ENCODE measurements at places on chromosomes 7 and 10.

DNA sequence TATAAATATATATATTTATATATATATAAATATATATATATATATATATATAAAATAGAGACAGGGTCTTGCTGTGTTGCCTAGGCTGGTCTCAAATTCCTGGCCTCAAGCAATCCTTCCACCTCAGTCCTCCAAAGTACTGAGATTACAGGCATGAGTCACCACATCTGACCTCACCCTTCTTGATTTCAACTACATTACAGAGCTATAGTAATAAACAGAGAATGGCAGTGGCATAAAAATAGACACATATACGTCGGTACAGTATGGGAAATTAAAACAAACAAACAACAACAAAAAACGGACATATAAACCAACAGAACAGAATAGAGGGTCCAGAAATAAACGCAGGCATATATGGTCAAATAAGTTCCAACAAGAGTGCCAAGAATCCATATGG lies 77.6 kb upstream of the PPP1R3A start:
- no peak for DNase-seq

GRCh38 chr7:101598422-101598985 lies 30.6 kb downstream of the MYL10 start:
- no peak for DNase-seq

DNA sequence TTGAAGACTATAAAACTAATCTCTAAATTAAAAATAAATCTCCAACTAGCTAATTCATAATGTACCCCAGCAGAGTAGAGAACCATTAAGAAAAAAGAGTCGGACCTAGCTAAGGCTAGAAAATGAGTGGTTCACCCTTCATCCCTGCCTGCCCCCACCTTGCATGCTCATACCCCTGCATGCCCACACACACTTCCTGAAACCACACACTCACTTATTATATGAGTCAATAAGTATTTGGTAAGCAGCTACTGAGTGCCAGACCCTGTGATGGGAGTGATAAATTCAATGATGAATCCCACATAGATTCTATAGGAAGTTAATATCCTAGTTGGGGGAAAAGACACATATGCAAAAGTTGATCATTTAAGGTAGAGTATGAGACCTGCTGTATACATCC lies 152.9 kb upstream of the INHBA start:
- DNase-seq: no peak

DNA sequence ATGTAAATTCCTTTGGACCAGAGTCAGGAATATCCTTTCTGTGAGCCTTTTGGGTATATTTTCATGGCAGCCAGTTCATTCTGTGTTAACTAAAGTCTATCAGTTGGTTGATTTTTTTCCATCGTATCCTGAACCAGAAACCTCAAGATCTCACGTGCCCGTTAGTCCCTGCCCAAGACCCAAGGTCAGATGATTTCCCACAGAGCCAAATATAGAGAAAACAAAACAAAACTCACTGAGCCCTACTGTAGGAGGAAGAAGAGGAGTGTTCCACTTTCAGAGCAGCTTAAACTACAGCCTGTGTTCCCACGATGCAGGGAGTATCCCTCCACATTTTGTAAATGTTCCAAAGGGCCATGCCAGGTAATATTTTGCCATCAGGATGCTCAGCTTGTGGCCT lies 96.0 kb upstream of the ADO start:
- DNase-seq: no peak

DNA sequence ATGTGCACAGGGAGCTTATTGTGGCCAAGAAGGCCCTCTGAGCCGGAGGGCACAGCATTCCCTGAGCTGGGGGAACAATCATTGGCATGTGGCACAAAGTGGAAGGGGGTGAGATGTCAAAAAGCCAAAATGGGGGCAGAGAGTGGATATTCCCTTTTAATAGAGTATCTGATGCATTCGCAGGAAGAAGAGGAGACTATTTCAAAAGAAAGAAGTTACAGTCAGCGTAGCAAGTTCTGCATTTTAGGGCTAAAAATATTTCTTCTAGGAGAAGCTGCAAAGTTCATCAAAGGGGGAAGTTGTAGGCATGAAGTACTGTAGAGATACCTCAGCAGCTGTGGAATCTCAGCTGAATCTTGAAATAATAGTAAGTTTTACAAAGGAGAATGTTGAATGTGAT lies 136.0 kb upstream of the WDR11 start:
- DNase-seq: no peak

DNA sequence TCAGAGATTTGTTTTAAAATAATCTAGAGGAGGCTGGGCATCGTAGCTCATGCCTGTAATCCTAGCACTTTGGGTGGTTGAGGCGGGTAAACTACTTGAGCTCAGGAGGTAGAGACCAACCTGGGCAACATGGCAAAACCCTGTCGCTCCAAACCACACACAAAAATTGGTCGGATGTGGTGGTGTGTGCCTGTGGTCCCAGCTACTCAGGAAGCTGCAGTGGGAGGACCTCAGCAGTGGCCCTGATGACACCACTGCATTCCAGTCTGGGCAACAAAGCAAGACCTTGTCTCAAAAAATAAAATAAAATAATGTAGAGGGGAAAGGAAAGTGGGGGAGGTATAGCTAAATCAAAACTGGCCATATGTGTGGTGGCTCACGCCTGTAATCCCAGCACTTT lies 13.9 kb upstream of the PPP3CB start:
- no peak for DNase-seq

GRCh38 chr7:68547799-68548198 lies 1050.5 kb upstream of the AUTS2 start:
- no peak for DNase-seq

- no peak for DNase-seq
Observed at GRCh38 chr7:17010637-17011300, 129.0 kb upstream of the AGR3 start.

DNA sequence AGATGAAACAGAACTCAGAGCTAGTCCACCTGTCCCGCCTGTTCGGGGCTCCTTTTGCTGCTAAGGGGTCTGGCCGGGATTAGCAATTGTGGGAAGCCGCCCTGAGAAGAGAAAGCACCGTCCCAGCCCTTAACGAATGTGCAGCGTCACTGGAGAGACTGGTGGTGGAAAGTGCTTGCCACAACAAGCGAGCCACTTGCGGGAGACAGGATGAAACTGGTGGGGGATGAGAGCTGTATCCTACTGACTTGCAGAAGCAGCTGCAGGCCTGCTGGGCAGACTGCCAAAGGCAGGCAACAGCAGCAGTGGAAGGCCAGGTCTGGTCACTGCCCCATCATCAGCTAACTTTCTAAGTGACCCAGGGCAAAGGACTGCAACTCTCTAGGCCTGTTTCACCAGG lies 95.4 kb downstream of the FAM53B start:
- no peak for DNase-seq

- DNase-seq: no peak
Observed at GRCh38 chr10:24561453-24561852, 162.2 kb downstream of the ARHGAP21 start.

- DNase-seq: no peak
Observed at GRCh38 chr10:92328993-92329392, 38.0 kb downstream of the MARCHF5 start.

- DNase-seq: no peak
Observed at GRCh38 chr10:71537125-71537524, 140.4 kb downstream of the CDH23 start.

DNA sequence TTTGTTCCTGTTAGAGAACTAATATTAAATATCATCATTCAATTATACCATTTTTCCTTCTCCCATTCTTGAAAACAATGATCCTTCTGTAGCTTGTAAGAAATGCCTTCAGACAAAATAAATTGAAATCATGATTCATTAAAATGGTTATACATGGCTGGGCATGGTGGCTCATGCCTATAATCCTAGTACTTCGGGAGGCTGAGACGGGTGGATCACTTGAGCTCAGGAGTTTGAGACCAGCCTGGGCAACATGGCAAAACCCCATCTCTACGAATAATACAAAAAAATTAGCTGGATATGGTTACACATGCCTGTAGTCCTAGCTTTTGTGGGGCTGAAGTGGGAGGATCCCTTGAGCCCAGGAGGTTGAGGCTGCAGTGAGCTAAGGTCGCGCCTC lies 13.0 kb downstream of the CD36 start:
- no peak for DNase-seq

DNA sequence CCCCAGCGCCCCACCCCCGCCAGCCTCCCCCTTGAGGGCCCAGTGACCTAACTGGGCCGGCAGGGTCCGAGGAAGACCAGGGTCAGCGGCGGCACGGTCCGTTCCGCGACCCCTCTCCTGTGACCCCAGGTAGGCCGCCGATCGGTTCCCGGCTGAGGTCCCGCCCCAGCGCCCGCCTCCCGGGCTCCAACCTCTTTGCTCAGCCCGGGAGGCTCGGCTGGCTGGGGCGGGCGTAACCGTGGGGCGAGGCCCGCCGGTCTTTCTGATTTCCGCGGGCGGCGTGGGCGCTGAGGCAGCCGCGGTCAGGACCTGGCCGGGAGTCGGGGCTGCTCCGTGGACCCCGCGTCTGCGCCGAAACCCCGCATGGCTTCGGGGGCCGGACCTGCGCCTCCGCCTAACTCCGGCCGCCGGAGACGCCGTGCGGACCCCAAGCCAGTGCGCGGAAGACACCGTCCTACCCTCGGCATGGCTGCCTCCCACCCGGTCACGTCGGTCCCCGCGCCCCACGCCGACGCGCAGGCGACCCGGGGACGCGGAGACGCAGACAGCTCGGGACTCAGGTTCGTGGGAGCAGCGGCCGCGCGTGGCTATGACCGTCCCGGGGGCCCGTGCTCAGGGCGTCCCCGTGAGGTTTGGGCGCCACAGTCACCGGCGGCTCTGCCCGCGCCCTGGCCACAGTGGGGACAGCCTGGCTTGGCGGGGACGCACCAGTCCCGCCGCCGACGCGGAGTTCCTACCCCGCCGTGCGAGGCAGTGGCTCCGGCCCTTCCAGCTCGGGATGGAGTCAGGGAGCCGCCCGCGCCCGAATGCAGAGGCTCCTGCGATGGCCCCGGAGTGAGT lies 1.0 kb upstream of the VENTX start:
- DNase-seq: no peak

DNA sequence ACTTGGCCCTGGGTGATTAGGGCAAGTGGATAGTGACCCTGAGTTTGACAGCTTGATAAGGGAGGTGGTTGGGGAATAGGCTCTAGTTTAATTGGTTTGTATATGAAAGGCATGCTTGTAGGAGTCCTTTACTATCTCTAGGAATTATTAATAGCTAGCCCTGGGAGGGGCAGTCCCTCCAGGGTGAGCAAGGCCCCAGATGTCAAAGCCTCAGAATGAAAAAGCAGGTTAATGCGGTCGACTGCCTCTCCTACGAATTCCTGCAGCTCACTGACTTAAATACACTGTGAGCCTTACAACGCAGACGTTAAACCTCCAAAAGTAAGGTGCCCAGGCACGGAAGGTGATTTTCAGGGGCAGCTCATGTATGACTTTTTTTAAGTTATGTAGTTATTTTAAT lies 5.2 kb upstream of the BTBD16 start:
- no peak for DNase-seq

DNA sequence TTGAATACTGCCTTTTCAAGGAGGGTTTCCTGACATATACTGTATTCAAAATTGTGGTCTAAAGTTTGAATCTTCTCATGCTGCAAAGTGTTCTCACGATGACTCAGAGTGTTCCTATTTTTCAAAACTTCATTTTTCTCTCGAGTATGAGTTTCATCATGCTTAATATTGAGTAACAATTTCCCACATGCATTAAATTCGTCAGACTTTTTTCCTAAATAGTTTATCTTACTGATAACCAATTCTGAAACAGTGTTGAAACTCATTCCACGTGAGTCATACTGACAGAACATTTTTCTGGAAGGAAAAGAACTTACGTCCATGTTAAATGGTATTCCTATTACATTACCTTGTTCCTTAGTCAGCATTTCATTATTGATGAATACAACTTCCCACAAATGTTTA lies 44.1 kb downstream of the ZNF33B start:
- DNase-seq: no peak

DNA sequence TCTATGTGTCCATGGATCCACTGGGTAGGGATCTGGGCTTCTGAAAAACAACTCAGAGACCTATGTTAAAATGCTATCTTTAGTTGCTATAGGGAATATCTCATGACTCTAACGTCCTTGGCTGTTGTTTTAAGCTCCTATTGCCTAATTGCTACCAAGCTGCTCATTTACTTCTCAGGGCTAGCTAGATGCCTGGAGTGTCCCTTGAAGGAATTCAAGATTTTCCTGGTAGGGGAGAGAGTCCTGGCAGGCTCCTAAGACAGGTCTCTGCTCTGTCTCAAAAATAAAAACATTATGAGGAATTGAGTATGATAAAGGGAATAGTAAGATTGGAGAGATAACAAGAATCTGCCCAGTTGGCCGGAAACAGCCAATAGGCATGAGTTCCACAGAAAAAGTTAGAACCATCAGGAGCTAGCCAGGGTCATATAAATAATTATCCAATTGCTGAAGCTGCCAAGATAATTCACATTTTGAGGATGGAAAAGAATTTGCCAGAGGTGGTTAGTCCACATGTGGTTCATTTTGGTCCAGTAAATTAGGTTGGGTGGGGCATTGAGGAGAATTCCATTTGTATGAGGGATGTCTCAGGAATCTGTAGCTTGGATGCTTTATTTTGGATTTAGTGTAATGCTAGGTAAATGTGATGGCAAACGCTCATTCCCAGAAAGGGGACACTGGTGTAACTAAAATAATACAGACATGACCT lies 362.7 kb upstream of the VSTM2A start:
- no peak for DNase-seq

DNA sequence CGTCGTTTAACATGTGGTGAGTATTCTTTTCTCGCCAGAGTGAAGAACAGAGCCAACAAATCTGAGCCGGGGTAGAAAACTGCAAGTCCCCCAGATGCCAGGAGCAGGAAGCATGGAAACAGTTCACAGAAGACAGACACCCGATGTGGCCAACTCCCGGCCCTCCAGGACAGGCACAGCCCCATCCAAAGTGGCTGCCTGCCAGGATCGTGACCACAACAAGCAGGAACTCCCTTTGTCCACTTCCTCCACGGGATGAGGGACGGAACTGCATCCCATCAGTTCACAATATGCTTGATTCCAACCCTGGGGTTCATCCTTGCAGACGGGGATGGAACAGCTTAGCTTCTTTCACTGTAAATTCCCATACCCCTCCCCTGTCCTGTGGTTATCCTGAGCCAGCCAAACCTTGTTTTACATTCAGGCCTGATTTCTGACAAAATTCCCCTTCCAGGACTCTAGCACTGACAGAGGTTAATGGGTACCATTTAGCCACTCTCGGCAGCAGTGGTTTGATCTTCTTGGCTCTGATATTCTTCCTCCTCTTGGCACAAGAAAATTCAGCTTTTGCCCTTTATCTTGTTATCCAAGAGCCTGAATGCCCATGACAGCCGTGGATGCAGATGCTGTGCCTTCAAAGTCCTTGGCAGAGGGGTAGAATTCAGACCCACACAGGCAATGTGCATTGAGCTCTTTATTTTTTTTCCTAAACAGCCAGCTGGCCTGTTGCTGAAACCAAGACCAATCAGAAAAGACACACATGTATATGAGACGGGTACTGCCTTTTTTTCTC lies 105.5 kb upstream of the FAM204A start:
- no peak for DNase-seq

- DNase-seq: no peak
Observed at GRCh38 chr7:151877911-151878835, 1.3 kb upstream of the PRKAG2 start.
